KBM-7 (cell line): ENCODE measurements at places on chromosomes 2 and 18.

- no peak for DNase-seq
Observed at GRCh38 chr2:120265006-120265405, 12.4 kb downstream of the RALB start.

DNA sequence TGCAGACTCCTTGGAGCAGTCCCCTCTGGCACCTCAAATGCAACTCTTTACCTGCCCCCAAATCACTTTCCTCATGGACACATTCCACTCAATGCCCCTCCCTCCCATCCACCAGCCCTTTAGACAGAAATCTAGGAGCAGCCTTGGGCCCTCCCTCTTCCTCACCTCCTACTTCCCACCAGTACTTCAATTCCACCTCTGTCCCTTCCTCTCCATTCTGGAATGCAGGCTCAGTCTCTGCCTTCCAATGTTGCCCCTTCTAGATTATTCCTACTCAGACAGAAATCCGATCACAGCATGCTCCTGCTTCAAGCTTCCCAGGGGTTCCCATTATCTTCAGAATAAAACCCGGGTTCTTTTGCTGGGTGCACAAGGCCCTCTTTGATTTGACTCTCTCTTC is 62.1 kb downstream of the MTHFD2 start:
- DNase-seq, result no peak

GRCh38 chr2:53467467-53468180 is 300.0 kb upstream of the CHAC2 start:
- DNase-seq, result no peak

GRCh38 chr2:132589111-132589830 is 80.7 kb downstream of the LYPD1 start:
- DNase-seq, result no peak

- DNase-seq, result no peak
Observed at GRCh38 chr2:19205983-19206533, 152.4 kb downstream of the OSR1 start.

GRCh38 chr2:154720651-154721050 is 22.2 kb downstream of the KCNJ3 start:
- DNase-seq, result no peak

- no peak for DNase-seq
Observed at GRCh38 chr2:114001937-114002336, 112.0 kb downstream of the ACTR3 start.

DNA sequence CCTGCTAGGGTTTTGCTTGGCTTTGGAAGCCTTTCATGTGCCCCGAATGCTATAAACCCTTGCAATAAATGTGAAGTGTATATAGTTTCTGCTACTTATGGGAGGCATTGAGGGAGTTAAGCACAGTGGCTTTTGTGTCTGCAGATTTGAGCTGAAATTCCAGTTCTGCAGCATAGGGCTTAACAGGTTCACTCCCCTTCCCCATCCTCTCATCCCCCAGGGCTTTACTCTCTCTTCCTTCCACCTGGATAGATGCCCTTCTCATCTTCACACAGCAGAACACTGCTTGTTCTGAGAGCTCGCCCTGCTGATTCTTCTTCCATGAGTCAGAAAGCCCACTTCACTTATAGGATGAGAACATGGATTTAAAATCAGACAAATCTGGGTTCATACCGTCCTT is 37.2 kb downstream of the SOX11 start:
- no peak for DNase-seq

GRCh38 chr18:44840058-44840790 is 159.5 kb downstream of the SETBP1 start:
- no peak for DNase-seq

- no peak for DNase-seq
Observed at GRCh38 chr2:162300266-162300665, 18.2 kb downstream of the IFIH1 start.

- no peak for DNase-seq
Observed at GRCh38 chr2:178473931-178474330, 4.5 kb downstream of the FKBP7 start.

GRCh38 chr2:46376586-46376985 is 79.4 kb downstream of the EPAS1 start:
- no peak for DNase-seq

DNA sequence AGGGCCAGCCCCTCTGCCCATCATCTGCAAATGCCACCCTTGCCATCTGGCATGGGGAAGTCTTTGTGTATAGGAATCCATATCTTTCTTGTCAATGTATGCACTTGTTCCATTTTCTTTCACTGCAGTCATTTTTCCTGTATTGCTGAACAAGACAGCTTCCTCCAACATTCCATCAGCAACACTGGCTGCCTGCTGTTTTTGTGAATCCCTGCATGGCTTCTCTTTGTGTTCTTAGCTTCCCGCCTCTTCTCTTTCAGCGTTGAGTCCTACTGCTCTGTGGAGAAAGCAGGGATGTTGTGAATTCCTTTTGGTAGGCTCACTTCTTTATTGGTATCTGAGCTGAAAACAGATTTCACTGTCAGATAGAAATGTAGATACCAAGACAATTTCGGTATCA is 150.0 kb downstream of the LPIN1 start:
- no peak for DNase-seq
